ENCODE measurements at places on chromosomes 1 and 21. TPM values are rescaled to one million over a fixed set of nuclear protein-coding genes. Genes with fewer than 3 reads are reported as not detected.

The FCGR3A gene
- total RNA-seq = 0.74 TPM

The MED8 gene
- total RNA-seq = 29.8 TPM

DNA sequence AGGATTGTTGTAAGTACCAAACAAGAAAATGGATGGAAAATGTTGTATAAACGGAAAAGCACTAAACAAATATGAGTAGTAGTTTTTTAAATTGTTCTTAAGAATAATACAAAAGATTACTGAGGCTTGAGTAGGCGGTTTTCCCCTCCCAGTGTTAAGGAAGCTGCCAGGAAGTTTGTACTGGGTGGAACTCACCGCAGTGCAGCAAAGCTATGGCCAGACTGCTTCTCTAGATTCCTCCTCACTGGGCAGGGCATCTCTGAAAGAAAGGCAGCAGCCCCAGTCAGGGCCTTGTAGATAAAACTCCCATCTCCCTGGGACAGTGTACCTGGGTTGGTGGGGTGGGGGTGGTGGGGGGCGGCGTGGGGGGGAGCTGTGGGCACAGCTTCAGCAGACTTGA, 58.7 kb downstream of the XCL2 start:
- no peak for DNase-seq

DNA sequence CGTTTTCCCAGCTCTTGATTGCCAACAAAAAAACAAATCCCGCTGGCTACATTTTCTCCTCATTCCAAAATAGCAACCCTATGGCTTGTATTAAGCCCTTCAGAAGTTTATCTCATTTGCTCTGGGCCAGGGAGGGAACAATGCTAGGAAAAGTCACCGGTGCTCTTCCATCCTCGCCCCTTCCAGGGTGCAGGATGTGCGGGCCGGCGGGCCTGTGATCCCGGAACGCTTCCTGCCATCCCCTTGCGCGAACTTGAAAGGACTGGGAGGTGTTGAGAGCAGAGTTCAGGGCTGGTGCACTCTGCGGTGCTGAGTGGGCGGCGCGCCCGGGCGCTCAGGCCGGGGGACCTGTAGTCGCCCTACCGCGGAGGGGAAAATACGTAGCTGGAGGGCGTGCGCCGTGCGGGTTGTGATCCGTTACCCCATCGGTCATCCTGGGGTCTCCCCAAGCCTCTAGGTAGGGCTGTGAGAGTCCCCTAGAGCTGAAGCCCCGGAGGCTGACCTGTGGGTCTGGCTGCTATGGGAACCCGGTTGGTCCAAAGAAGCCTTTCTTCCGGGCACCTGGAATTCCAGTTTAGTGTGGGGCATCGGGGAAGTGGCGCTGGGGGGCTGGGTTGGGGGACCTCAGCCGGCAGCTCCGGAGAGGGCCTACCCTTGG, 13.1 kb downstream of the NR5A2 start:
- DNase-seq = no peak

DNA sequence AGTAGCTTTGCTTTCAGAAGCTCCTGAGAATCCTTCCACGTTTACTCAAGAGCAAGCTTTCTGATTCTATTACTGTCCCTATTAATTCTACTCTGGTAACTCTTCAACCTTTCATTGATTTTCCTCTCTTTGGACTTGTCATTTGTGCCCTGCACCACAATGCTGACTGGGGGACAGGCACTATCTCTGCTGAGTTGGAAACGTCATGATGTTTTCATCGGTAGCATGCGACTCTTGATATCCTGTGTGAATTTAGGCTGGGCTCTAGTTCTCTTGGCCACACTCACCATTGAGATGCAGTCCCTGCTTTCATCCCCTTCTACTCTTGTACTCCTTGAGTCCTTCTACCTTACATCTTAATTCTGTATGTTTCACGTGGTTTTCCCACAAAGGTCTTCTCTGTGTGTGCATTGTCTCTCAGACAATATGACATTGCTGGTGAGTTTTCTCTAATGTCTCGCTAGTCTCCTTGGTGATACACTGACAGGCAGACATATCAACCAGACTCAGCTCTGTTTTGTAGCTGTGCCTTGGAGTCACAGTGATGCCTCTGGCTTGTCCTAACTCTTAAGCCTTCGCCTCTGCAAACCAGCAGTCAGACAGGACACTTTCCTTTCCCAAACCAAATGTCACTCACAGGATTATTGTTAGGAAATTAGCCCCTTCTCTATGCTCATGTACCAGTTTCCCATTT, 223.6 kb upstream of the ADGRL2 start:
- DNase-seq = no peak

- no peak for DNase-seq
Measured at GRCh38 chr1:109256971-109257681, 7.8 kb downstream of the CELSR2 start.

- DNase-seq = no peak
Measured at GRCh38 chr1:15799928-15800835, 7.3 kb downstream of the UQCRHL start.

GRCh38 chr1:107724648-107725047, 240.3 kb downstream of the VAV3 start:
- DNase-seq = no peak

- DNase-seq = no peak
Measured at GRCh38 chr1:40981691-40982448, 2.4 kb downstream of the CTPS1 start.

- no peak for DNase-seq
Measured at GRCh38 chr1:181064011-181064623, 24.4 kb upstream of the IER5 start.

All from naive thymus-derived CD8-positive, alpha-beta T cell (primary cell).